Choroid plexus epithelial cell (primary cell): ENCODE measurements at places on chromosomes 6 and 20.
A peak's percentile ranks its signal among the peaks of the same experiment; 100 is the strongest.

DNA sequence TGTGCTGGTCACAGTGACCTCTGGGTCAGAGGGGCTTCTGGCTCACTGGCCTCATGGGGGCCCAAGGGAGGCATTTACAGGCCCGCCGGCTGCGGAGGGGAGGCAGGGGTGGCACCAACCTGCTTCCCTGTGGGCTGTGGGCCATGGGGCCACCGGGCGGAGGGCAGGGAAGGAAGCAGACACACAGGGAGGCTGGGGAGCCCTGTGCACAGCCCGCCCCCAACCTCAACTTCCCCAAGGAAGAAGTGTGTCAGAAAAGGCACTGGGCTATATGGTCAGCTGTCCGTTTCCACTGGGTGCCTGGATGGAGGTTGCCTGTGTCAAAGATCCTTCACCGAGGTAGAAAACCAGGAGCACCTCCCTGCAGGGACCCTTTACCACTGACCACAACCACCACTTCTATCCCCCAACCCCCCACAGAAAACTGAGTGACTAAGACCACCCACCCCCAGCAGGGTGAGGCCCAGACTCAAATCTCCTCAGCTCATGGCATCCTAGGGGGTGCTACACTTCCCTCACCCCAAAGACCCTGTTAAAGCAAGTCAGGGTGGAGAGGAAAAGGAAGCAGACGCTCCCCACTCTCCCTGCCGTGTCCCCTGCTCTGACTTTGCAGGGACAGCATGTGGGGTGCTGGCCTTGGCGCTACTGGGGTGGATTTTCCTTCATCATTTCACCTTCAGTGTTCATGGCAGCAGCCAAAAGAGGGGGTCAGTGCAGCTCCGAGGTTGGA, 5.6 kb downstream of the CST3 start:
- DNase-seq, result no peak

DNA sequence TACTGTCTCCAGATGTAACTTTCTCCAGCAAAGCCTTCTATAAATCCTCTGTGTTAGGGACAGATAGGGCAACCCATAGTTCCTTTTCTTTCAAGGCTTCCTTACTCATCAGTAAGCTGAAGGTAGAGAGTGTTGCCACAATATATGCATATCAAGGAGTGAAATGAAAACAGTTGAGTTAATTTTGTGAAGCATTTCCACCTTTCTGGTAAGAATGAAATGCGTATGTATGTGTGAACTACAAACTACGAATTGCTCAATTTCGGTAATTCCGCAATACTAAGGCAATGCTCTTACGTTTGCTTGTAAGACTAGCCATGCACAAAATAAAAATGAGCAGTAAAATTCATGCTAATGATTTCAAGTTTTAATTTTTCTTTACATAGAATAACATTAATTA, 61.2 kb upstream of the HBS1L start:
- no peak for DNase-seq

GRCh38 chr6:4280707-4281106, 145.3 kb upstream of the ECI2 start:
- DNase-seq, result peak; percentile 93

DNA sequence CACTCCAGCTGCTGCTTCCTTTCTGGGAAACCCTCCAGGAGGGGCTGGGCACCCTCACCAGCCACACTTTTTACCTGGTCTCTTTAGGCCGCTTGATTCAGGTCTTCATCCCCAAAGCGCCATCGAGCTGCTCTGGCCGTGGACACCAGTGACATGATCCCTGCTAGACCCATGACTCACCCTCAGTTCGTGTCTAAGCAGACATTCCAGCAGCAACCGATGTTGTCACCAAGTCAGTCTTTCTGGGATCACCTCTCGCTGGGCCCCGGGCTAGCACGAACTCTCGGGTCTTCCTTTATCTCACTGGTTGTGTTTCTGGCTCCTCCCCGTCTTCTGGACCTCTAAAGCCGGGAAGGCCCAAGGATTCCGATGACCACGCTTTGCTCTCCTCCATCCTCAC, 43.0 kb upstream of the GPR31 start:
- DNase-seq, result no peak

GRCh38 chr6:106293116-106293515, 32.4 kb downstream of the ATG5 start:
- no peak for DNase-seq

DNA sequence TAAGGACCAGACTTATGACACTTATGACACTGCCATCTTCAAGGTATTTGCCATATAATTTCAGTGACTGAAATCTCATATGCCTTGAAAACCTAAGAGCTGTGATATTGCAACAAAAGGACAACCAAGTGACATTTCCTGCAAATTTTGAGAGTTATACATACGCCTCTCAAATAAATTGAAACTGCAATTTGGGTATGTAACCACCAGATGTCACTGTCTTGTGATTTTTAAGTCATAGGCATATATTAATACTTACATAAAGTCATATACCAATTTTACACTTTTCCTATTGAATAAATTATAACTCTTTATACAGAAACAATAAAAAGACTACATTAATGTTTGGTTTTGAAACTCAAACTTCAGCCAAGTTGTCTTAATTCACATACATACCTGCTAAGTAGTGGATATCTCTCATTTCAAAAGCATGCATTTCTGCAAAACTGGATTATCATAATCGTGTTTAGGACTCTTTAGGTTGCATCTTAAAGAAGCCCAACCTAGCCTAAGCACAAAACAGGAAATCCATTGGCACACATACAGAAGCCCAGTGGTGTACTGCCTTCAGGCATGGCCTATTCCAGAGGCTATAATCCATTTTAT, 180.2 kb downstream of the PACRG start:
- peak; percentile 76 for DNase-seq

- no peak for DNase-seq
These were observed 138.8 kb downstream of the KHDRBS2 start for GRCh38 chr6:62146954-62147853.

GRCh38 chr6:11460001-11460668, 77.4 kb upstream of the TMEM170B start:
- DNase-seq, result peak; percentile 44

DNA sequence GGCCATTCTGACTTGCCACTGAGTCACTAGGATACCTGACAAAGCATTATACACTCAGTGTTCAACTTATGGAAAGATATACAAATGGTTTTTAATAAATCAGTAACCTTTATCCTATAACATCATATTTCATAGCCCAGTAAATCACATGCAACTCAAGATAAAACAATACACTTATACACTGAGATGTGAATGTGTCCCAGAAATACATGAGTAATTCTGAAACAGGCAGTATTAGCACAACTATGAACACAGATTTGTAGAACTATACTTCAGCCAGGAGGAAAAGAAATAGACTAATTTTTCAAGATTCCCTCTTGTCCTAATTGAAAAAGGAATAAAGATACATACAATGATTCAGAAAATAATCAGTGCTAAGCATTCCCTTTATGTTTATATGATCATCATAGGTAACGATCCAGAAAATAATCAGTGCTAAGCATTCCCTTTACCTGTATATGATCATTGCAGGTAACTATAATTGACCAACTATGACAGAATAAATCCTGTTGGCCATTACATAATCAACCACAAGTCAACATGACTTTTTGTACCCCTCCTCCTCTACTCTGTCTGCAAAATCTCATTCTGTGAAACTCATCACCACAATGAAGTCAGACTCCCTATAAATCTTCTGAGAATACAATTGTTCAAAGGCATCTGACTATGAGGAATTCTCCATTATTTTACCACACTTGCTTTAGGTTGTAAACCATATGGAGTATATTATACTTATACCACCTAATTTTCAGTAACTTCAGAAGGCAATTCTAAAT, 30.3 kb downstream of the HACE1 start:
- no peak for DNase-seq

- no peak for DNase-seq
These were observed 10.3 kb downstream of the RIN2 start for GRCh38 chr20:19768325-19768842.

DNA sequence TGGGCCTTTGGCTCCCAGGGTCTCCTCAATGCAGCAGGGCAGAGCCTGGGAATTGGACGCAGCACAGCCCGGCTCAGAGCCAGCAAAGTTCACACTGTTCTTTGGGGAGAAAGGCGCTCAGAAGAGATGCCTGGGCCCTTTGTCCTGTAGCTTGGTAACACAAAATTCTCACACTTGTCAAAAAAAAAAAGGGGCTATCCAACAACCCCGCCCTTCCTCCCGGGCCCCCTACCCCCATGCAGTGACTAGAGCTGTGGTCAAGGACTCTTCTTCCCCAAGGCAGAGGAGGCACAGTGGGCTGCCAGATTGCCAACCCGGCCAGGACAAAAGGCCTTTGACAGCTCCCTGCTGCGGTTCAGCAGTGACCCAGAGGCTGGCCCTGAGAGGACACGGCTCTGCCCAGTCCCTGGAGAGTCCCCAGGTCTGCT, 2.0 kb downstream of the NKAIN4 start:
- DNase-seq, result no peak
